CD4-positive, alpha-beta T cell treated with Interferon gamma for 1 hour (primary cell): ENCODE measurements at places on chromosomes 5 and 9.
A peak's percentile ranks its signal among the peaks of the same experiment; 100 is the strongest.

GRCh38 chr9:26392639-26393038 lies 500.0 kb downstream of the CAAP1 start:
- no peak for DNase-seq

DNA sequence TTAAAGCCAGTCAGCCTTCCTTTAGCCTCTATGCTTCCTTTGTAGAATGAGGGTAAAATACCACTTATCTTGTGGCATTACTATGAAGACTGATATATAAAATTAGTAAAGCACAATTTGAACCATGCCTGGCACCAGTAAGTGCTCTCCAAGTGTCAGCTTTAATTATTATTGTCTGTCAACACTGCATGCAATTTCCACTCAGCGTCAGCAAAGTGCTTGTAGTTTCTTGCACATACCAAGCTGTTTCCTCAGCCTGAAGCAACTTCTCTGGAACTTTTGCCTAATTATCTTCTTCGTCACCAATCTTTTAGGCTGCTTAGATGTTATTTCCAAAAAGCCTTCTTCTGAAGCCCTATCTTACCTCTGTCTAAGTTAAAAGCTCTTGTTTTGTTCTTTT lies 177.3 kb downstream of the CDC42SE2 start:
- DNase-seq: no peak

- DNase-seq: peak; percentile 73
Observed at GRCh38 chr5:76404223-76405211, 1.4 kb downstream of the IQGAP2 start.

- DNase-seq: peak; percentile 72
Observed at GRCh38 chr5:181217111-181217802, 5.8 kb upstream of the TRIM41 start.

DNA sequence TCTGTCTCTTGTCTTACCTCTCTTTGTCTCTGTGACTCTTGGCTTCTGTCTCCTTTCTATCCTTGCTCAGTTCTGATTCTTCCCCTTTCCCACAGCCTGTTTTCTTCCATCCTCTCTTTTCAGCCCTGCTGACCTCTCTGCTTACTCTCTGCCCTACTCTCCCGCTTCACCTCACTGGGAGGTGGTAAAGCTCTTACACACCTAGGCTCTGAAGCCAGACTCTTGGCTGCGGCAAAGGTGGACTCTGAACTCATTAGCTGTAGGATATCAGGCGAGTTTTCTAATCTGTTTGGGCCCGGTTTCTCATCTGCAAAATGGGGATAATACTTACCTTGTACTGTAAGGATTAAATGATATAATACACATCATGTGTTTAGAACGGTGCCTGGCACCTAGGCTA lies 11.1 kb downstream of the PCDH1 start:
- DNase-seq: no peak

DNA sequence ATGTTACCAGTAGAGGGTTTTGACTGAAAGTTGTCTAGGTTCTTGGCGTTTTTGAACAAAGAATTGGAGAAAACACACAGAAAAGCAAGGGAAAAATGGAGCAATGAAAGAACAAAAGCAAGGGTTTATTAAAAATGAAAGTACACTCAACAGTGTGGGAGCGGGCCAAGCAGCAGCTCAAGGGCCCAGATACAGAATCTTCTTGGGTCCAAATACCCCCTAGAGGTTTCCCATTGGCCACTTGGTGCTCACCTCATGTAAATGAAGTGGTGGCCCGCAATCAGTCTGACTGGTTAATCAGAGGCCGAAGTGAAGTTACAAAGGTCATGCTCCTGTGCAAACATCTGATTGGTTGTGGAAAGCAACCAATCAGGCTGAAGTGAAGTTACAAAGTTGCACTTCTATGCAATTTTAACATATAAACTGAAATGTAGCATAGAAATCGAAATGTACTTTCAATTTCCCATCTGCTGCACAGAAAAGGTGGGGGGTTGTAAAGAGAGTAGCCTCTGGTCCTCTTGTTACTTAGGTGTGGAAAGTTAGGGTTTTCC lies 1.9 kb upstream of the GM2A start:
- peak; percentile 12 for DNase-seq

DNA sequence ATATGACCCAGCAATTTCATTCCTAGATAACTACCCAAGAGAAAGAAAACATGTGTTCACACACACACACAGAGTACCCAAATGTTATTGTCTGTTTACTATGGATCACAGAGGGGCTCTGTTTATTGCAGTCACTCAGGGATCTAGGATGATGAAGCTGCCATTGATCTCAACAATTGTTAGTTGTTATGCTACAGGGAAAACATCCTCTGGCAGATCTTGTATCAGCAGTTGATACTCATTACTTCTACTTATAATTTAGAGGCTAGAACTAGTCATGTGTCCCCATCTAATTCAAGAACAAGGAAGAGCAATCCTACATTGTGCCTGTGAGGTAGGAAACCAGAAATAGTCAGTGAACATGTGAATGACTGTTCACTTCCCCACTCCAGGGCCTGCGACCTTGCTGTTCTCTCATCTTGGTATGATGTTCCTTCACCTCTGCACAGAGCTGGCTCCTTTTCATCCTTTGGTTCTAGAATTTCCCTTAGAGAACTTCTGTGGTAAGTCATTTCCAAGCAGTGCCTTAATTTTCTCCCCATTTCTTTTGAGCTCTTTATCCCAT lies 30.3 kb downstream of the NMUR2 start:
- DNase-seq: no peak

DNA sequence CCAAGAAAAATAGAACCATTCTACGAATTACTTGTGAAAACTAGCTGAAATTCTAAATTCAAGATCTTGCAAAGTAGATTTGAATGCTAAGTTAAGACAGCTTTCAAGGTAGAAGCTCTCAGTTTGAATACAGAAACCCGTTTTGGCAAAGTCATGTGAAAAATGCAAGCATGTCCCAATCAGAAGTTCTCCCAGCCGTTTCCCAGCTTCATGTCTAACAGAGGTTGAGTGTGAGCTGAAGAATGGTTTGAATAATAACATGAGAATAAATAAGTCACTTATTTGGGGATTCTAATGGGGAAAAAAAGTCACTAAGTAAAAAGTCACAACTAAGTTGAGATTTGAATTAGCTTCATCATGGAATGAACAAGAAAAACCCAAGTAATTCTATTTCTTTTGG lies 152.5 kb upstream of the MAP3K1 start:
- DNase-seq: no peak

DNA sequence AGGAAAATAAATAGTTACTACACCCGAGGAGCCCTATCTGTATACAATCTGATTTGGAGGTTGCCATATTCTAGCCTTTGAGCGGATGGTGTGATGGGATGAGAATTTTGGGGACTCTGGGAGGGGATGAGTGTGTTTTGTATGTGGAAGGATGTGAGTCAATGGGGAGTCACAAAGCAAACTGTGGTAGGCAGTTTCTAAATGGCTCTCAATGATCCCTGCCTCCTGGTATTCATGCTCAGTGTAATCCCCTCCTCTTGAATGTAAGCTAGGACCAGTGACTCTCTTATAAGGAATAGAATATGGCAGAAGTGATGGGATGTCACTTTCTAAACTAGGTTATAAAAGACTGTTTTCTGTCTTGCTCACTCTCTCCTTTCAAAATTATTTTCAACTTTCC lies 205.7 kb upstream of the RIOK2 start:
- no peak for DNase-seq

GRCh38 chr5:67770431-67771025 lies 445.0 kb upstream of the PIK3R1 start:
- DNase-seq: peak; percentile 2

DNA sequence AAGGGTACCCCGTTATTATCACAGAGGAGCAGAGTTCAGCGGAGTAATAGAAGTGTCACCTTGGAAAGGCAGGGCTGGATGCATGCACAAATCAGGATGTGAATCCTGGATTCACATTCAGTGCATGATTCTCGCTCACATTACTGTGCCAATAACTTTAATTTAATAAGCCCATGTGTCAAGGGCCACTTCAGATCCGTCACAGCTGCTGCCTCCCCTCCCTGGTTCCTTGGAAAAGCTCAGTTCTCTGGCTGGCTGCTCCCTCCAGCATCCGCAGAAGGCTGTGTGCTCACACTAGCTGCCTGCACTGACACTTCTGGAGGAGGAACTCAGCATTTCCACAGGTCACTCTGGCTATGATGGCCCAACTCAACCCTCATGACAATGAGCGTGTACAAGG lies 256.8 kb upstream of the ADAMTS16 start:
- DNase-seq: no peak

GRCh38 chr5:69517763-69518212 lies 25.2 kb downstream of the OCLN start:
- no peak for DNase-seq

GRCh38 chr9:88923653-88924288 lies 67.5 kb upstream of the S1PR3 start:
- DNase-seq: peak; percentile 79

DNA sequence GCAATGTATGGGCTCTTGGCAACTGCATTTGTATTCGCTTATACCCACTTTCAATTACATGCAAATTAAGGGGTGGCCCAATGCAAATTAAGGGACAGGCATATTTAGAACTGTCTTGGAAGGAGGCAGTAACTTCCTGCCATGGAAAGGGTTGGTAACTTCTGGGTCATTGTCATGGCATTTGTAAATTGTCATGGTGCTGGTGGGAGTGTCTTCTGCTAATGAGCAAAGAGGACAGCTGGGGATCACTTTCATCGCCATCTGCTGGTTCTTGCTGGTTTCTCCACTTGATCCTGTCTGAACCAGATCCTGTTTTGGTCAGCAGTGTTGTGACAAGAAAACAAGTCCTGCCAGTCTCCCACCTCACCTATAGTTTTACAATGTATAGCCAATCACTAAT lies 23.3 kb upstream of the UGT3A2 start:
- DNase-seq: no peak

DNA sequence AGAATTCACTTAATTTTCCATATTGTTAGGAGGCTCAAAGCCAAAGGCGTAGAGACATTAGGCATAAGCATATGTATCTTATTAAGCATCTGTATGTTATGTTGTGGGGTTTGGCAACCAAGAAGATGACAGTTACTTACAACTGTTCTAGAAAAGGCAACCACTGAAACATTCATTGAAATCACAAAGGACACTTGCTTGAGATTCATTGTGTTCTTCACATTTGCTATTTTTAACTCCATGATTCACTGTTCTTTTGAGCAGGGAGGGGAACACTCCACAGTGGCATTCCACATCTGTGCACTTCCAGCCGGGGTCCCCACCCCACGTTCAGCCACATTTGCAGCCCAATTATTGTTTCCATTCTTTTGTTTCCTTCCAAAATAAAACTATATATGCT lies 107.1 kb downstream of the PALM2AKAP2 start:
- DNase-seq: no peak

GRCh38 chr9:25003686-25004085 lies 458.0 kb upstream of the IZUMO3 start:
- DNase-seq: no peak

DNA sequence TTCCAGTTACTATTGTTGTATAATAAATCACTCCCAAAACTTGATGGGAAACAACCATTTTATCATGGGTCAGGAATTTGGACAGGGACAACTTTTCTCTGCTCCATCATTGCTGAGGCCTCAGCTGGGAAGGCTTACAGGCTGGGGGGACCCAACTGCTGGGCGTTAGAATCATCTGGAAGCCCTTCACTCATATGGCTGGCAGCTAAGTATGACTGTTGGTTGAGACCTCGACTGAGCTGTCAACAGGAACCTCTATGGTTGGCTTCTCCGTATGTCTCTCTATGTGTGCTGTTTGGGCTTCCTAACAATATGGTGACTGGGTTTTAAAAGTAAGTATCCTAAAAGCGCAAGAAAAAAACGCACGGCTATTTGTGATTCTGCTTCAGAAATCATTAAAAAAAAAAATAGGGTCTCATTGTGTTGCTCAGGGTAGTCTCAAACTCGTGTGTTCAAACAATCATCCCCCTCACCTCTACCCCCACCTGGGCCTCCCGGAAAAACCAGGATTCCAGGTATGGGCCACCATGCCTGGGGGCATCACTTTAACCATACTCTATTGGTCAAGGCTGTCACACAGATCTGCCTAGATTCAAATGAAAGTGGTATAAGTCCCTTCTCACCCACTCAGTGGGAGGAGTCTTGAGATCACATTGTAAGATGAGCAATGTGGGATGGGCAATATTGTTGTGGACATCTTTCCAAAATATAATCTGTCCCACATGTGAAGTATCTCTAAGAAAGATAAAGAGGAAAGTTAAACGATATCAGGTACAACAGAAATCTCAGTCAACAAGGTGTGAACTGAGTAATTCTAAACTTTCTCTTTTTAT lies 15.2 kb downstream of the FNBP1 start:
- DNase-seq: no peak

GRCh38 chr5:80620211-80620610 lies 34.2 kb upstream of the MSH3 start:
- no peak for DNase-seq

GRCh38 chr5:8184455-8185063 lies 315.6 kb downstream of the MTRR start:
- DNase-seq: no peak

DNA sequence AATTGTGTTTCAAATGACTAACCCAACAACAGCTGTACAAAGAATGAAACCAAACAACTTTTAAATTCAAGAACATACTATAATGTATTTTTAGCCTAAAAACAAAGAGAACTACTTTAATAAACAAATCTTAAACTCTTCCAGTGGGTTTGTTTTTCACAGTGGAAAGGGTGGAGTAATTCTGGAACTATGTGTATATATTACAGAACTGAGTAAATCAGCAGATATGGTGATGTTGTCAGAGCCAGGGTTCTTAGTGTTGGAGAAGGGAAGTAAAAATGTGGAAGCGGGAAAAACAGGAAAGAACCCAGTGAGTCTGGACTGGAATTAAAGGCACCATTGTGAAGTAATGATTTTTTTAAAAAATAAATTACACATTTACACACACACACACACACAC lies 144.9 kb downstream of the CDK5RAP2 start:
- no peak for DNase-seq

DNA sequence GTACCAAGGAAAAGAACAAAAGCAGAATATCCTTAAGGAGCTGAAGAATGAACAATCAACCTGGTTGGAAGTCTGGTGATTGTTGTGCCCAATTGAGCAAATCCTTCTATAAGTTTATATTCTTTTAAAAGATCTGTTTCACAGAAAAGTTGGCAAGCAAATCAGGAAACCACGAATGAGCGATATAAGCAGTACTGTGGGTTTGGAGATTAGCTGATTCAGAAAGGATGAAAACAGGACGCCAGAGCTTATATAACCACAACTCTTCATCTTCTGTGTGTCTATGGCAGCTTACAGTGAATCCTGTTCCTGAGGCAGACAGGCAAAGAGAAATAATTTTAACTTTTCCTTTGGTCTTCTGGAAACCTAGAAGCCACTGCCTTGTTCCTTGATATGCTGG lies 61.7 kb downstream of the SLC38A9 start:
- DNase-seq: no peak

GRCh38 chr5:179373101-179373934 lies 28.1 kb upstream of the ADAMTS2 start:
- no peak for DNase-seq

- DNase-seq: no peak
Observed at GRCh38 chr5:42745426-42745825, 11.2 kb upstream of the CCDC152 start.

- no peak for DNase-seq
Observed at GRCh38 chr5:167949435-167949834, 342.0 kb upstream of the WWC1 start.
